Motor neuron (in vitro differentiated cells): ENCODE measurements at places on chromosomes 4 and X.
A peak's percentile ranks its signal among the peaks of the same experiment; 100 is the strongest.

GRCh38 chrX:1045680-1046314 lies 166.7 kb downstream of the CRLF2 start:
- ATAC-seq: no peak

DNA sequence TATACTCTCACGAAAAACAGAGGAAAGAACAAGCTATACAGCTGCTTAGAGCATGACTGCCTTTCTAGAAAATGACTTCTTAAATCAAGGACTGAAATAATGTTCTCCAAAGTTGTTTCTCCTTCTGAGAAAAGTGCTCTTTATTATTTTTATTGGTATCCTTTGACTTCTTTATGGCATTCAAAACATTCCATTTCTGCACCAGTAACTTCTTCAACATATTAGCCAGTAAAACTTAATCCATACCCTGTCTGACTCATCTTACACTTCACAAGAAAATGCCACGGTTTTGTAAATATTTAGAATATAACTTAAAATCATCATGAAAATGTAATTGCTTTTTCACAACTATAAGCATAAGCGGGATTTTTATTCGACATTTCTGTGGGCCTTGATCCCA lies 180.4 kb downstream of the NR3C2 start:
- ATAC-seq: no peak

DNA sequence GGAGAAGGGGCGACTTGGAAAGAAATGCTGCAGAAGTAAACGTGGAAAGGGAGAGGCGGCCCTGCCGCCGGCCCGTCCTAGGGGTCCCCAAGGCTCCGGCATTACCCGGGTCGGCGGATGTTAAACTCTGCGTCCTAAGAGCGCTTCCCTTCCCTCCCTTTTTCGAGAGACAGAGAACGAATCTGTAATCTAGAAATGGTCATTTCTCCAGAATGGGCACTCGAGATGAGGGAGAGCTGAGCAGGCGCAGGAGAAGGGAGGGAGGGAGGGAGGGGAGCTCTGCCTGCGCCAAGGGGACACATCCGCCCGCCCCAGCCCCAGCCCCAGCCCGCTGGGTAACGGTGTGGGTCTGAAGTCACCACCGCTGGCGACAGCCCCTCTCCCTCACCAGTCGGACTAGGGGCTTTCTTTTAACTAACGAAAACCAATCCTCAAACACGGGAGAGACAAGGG lies 1.7 kb downstream of the HCFC1 start:
- no peak for ATAC-seq

DNA sequence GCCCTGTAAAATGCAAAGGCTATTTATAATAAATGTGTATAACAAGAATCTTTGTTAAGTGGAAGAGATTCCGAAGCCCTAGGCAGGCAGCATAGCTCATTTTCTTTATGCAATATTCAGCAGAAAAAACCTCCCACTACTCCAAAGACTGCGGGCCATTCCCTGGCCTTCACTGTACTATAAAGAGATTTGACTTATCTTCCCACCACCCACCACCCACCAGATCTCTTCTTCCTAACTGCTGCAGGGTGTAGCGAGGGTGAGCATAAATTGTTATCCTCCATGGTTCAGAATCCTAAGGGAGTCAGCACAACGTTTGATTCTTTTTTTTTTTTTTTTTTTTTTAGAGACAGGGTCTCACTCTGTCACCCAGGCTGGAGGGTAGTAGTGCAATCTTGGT lies 114.8 kb downstream of the NSUN7 start:
- ATAC-seq: no peak

DNA sequence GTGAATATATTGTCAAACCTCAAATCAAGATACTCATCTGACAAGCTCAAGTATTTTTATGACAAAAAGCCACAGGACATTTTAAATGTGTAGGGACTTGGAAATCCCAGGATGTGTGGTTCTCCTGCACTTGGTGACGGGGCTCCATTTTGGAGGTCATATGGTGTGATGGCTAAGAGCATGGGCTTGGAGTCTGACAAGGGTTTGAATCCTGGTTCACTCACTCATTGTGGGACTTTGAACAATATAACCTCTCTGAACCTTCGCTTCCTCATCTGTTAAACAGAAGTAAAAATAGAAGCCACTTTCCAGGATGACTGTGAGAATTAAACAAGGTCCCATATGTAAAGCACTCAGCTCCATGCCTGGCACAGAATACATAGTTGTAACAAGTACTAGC lies 99.6 kb downstream of the SMIM20 start:
- no peak for ATAC-seq

DNA sequence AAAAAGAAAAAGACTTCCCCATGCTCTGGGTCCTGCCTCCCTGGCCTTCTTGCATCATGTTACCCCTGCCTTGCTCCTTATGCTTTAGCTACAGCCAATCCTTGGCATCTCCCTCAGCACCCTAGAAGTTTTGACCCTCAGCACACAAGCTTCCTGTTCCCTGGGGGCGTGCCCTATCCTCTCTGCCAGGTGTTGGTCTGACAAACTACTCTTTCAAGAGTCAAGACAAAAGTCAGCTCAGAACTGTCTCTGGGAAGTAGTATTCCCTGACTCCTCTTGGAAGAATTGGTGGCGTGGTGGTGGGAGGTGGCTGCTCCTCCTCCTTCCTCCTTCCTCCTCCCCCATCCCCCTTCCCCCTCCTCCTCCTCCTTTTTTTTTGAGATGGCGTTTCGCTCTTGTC lies 41.0 kb downstream of the PRPS1 start:
- no peak for ATAC-seq

GRCh38 chr4:3304831-3305609 lies 12.2 kb downstream of the RGS12 start:
- ATAC-seq: peak; percentile 67

GRCh38 chr4:142703694-142704309 lies 142.3 kb downstream of the INPP4B start:
- ATAC-seq: no peak

- ATAC-seq: no peak
Observed at GRCh38 chr4:1600811-1601532, 83.1 kb downstream of the FAM53A start.

DNA sequence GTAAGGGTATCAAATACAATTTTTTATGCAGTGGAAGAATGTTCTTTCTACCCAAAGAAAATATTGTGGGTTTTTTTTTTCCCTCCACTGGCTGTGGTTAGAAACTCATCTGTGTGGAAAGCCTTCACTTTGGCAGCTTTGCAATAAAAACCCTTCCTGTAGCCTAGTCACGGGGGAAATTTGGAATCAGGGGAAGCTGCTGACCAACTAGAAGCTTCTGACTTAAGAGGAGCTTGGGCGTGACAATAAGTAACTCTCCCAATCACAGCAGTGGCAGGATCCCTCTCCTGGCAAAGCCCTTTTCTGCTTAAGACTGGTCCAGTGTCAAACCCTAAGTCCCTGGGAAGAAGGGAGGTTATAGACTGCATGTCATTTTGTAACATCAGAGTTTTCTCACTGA lies 87.9 kb downstream of the LRRC66 start:
- ATAC-seq: no peak

- ATAC-seq: no peak
Observed at GRCh38 chr4:154602404-154603020, 9.9 kb downstream of the FGG start.

GRCh38 chrX:118983513-118983912 lies 9.1 kb downstream of the LONRF3 start:
- ATAC-seq: no peak

DNA sequence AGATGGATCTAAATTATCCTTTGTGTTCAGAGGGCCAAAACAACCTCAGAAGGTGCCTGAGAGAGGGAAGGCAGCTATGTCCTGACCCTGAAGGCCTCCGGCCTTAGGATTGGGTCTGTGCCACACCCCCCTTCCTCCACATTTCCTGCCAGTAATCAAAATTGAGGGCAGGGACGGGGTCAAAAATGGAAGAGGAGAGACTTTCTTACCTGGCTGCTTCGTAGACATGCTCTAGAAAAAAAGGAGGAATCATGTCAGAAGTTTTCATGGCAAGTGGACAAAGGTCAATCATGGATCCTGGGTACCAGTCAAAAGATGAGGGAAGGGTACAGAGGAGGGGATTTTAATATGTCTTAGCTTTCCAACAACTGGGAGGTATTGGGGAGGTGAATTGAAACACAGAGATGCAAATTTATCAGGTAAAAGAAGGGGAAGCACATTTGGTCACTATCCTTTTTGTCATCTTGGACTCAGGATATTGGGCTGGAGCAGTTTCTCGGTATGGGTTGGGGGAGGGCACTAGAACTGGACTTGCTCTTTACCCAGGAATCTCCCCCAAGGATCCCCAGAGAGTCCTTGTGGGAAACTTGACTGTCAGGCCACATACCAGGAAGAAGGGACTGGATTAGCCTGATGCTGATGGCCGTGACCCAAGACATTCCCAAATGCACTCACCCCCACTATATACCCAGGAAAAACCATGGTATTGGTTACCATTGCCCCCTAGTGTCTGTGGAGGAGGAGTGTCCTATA lies 17.1 kb downstream of the VSIG4 start:
- ATAC-seq: no peak

DNA sequence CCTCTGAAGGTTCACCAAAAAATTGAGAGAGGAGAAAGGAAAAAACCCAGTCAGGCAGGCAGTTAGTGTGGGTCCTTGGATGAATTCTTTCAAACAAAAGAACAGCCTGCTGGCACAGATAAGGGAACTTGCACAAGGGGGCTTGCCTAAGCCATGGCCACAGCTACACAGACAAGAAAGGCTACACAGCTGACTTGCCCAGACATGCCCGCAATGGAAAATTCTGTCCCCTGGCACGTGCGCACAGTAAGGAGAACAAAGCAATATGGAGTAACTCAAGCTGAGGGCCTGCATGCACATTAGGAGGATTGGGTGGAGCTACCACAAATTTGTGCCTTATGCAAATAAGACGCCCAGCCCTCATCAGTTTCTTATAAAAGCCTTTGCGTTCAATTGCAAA lies 512.5 kb upstream of the HTR2C start:
- ATAC-seq: no peak

- ATAC-seq: no peak
Observed at GRCh38 chr4:47561331-47561730, 76.3 kb downstream of the ATP10D start.

DNA sequence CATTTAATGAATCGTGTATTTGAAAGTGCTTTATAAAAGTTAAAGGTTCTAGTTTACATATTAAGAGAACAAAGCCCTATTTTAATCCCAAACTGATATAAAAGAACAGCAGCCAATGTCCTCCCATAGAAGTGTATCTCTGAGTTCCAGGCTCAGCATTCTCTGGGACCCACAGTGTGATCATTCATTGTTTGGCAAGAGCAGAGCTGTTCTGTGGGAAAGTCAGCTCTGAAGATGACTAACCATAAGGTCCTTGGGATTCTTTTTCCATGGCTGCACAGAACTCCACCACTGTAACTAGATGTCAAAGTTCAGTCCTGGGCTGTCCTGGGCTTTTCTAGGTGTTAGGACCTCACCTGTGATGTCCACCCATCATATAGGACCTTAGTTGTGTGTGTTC lies 157.0 kb upstream of the TLL1 start:
- ATAC-seq: no peak

DNA sequence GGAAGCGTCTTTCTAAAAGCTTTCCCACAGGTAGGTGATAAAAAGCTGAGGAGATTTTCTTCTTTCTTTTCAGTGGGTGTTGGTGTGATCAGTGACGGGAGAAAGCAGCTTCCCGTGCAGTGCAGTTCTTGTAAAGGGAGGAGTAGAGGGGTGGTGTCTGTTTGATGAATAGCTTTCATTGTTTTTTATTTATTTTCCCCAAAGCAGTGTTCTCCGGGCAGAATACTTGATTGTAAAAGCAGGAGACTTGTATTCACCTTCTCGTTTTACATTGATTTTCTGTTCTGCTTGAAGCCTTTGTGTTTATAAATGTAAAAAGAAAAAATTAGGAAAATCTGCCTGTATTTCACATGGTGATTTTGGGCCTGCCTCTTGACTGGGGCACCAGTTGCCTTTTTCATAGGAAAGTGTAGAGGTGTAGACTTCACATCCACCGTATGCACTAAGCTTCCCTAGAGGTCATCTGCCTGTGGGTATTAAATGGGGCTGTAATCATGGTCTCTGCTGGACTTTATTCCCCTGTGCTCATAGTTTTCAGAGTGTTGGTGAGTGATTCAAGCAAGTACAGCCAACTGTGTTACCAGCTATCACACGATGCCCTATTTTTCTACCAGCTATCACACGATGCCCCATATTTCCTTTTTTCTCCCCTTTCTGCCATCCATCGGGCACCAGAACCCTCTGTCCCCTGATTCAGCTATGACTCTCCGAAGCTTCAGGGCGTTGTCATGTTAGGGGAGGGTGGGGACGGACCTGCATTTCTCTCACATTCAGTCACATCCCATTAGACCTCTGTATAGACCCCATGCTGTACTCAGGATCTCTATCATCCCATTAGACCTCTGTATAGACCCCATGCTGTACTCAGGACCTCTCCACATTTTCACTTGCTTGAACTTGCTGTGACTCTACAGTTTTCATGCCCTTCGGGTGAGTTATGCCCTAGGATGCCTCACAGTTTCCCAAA lies 526.5 kb downstream of the TRIML1 start:
- peak; percentile 91 for ATAC-seq

- no peak for ATAC-seq
Observed at GRCh38 chr4:44704673-44705072, 21.7 kb downstream of the GNPDA2 start.

DNA sequence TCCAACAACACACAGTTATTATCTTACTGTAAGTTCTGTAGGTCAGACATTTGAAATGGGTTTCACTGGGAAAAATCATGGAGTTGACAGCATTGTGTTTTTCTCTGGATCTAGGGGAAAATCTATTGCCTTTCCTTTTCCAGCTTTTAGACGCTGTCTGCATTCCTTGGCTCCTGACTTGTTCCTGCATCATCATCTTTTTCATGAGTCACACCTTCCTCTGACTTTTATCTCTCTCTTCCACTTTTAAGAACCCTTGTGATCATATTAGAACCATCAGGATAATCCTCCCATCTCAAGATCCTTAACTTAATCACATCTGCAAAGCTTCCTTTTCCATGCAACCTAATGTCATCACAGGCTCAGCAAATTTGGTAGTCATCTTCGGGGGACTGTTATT lies 1454.8 kb downstream of the RPA4 start:
- no peak for ATAC-seq

DNA sequence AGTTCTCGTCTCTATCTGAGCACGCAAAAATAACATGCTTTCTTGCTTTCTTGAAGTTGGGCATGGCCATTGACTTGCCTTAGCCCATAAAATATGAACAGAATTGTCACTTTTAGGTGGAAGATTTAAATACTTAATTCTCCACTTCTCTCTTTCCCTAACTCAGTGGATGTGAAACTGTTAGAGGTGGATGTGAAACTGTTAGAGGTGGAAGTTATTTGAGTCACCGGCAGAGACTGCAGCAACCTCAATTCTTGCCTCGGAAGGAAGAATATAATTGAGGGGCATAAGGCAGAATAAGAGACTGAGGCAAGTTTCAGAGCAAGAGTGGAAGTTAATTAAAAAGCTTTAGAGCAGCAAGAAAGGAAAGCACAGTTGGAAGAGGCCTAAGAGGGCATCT lies 2.8 kb upstream of the PARM1 start:
- no peak for ATAC-seq

- ATAC-seq: no peak
Observed at GRCh38 chr4:119615068-119615719, 13.4 kb downstream of the PDE5A start.

DNA sequence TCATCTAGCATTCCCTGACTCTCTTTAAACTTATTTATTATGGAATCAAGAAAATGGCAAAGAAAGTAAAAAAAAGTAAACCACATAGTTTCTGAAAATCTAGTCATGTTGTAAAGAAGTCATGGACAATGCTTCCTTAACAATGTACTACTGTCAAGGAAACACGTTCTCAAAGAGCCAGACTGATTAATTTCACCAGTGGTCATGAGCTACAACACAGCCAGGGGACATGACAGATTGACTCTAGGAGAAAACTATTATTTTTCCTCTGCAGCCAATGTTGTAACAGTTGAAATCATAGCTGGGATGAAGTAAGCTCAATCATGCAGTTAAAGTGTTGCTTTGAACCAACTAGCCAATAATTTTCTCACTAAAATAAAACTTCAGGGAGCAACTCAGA lies 109.2 kb downstream of the MAPK10 start:
- ATAC-seq: no peak
